ENCODE measurements at places on chromosomes 7 and 10.
A peak's percentile ranks its signal among the peaks of the same experiment; 100 is the strongest.

DNA sequence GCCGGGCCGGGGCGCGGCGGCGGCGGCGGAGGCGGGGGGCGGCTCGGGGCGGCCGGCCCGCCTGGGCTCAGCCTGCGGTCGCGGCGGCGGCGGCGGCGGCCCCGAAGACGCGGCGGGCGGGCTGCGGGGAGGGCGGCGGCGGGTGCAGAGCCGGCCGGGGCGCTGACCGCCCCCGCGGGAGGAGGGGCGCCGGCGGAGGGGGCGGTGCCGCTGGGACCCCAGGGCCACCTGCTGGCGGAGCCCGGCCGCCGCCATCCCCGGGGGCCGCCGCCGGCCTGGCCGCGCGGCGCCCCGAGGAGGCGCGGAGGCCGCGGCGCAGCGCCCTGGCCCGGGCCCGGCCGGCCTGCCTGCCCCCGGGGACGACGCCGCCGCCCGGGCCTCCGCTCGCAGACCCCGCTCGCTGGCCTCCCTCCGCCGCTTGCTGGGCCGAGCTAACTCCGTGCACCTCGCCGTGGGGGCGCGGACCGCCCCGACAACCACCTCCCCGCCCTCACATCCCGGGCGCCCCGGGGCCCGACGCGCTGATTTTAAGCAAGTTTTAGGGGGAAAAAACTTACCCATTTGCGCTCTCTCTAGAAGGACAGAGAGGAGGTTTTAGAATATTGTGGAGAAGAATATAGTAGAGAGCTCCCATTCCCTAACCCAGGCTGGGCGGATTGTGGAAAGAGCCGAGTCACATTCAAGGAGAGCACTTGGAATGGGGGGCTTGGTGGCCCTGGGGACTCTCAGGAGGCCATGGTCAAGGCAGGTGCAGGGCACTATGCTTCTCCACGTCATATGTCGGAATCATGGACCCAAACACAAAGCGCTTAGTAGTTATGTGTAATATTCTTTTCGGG lies at the start of gene BEND7:
Gene BEND7 (minus strand): TSS at position 140 of the 839 bp plus-strand sequence. CDS start 481 bp downstream, outside the sequence.
- DNase-seq, result peak; percentile 79

GRCh38 chr7:137590071-137590755 lies 246.7 kb upstream of the PTN start:
- DNase-seq, result no peak

DNA sequence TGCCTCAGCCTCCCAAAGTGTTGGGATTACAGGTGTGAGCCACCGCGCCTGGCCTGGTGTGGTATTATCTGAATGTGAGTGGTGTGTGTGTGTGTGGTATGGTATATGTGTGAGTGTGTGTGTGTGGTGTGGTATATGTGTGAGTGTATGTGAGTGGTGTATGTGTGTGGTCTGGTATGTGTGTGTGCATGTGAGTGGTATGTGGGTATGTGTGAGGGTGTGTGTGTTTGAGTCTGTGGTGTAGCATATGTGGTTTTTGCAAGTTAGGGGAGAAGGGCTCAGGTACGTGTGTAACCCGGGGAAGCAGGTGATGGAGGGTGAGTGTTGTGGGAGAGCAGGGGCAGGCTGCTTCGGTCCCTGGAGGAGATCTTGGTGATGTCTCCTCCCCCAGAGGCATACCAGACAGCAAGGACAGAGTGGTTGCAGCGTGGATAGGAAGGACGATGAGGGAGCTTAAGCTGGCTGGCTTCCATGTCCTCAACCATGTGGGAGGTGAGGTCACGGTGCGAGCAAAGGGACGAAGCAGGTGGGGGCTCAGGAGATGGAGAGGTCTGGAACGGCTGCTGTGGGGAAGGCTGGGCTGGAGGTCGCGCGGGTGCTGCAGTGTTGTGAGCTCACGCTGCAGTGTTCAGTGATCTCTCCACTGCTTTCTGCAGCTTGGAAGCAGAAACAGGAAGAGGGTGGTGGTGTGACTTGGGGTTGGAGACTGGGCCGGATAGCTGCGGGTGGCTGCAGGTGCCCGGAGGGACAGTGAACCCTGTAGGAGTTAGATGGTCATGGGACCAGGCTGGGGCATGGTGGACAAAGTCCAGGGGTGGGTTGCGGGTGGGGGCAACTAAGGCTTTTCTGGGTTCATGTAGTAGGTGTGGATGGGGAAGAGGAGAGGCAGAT lies 5.0 kb downstream of the ZYX start:
- DNase-seq, result peak; percentile 44

DNA sequence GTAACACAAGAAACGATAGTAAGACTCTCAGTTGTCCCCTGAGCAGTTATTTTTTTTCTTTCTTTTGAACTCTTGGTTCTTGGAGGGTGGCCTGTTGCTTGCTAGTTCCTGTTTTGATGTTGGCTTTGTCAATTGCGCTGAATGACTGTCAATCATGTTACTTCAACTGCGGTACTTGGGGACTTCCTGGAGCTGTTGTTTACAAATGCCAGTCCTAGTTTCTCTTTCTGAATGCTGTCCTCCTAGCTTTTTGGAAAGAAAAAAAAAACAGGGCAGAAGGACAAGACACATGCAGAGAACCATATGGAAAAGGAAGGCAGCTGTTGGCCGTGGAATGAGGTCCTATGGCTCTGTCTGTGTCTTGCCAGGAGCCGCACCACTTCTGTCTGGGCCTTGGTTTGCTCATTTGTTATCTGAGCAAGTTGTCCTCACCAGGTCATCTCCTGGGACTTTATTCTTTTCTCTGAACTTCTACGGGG lies 7.0 kb upstream of the PDCD4 start:
- no peak for DNase-seq

- DNase-seq, result no peak
Observed at GRCh38 chr7:41098402-41098801, 604.5 kb downstream of the INHBA start.
